Activated naive CD8-positive, alpha-beta T cell treated with anti-CD3 and anti-CD28 coated beads, Interleukin-2, amount 10 ng/mL, durations not matched to agents 7 days and 5 days (primary cell): ENCODE measurements at places on chromosomes 6 and 20. TPM values are rescaled to one million over a fixed set of nuclear protein-coding genes. Genes with fewer than 3 reads are reported as not detected.

- no peak for DNase-seq
Measured at GRCh38 chr20:33919653-33920052, 74.1 kb upstream of the RALY start.

- DNase-seq, result no peak
Measured at GRCh38 chr6:108169464-108170331, 3.9 kb downstream of the NR2E1 start.

GRCh38 chr20:56469077-56469449, 636 bp downstream of the RTF2 start:
- DNase-seq, result no peak

GRCh38 chr6:90940812-90941481, 354.1 kb upstream of the MAP3K7 start:
- DNase-seq, result no peak

- DNase-seq, result no peak
Measured at GRCh38 chr6:143155681-143156080, 95.0 kb downstream of the AIG1 start.

DNA sequence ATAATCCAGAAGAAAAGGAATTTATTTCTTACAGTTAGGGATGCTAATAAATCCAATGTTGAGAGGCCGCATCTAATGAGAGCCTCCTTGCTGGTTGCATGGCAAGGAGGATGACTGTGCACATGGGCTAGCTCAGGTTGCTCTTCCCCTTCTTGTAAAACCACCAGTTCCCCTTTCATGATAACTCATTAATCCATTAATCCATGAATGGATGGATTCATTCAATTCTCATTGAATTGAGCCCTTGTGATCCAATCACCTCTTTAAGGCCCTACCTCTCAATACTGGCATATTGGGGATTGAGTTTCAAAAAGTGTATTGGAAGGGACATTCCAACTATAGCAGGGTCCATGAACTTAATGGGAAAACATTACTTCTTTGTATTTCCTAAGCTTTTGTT, 149.5 kb downstream of the BMP2 start:
- no peak for DNase-seq

BPI gene
- not detected for total RNA-seq

SLC24A3 gene
- total RNA-seq, result not detected
